Stimulated activated CD4-positive, alpha-beta T cell treated with anti-CD3 and anti-CD28 coated beads, Interleukin-12 subunit alpha, Interleukin-12 subunit beta, amount 100 ng/mL, for 4 hours (primary cell): ENCODE measurements at places on chromosomes 7 and 10.

DNA sequence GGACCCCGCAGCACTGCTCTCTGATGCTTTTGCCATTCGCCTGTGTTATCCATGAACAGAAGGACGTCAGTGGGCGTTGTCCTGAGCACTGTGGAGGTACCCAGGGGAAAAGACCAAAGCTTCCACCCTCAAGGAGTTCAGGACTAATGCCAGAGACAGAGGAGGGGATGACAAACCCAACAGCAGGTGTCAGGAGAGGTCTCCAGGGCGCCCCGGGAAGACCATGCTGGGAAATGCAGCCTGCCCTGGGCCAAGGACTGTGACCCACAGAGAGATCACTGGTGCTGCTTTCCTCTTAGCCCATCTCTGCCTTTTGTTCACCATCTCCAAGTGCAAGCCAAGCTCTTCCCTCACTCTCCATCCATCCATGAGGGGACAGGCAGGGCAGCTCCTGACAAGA, 166.8 kb upstream of the PFKP start:
- no peak for DNase-seq

DNA sequence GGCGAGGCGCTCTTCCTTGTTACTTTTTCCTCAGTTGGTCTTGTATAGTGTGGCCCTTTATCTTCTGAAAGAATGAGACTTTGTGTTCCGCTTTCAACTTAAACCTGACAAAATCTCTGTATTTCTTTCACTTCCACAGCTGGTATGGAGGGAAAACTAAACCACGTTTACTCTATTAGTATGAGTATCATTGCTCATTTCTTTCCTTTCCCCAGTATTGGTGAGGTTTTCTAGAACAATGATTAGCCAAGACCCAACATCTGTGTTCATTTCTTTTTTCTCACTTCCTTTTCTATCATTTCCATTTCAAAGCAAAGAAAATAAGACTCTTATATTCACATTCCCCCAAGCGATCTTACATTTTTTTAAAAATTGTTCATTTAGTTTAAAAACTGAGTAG, 165.3 kb downstream of the PAXIP1 start:
- DNase-seq = no peak

GRCh38 chr7:100599911-100600729, 2.0 kb upstream of the PCOLCE start:
- DNase-seq = no peak

- no peak for DNase-seq
Observed at GRCh38 chr7:121503039-121503438, 106.9 kb upstream of the FAM3C start.

- no peak for DNase-seq
Observed at GRCh38 chr10:59589796-59590195, 119.9 kb downstream of the SLC16A9 start.

DNA sequence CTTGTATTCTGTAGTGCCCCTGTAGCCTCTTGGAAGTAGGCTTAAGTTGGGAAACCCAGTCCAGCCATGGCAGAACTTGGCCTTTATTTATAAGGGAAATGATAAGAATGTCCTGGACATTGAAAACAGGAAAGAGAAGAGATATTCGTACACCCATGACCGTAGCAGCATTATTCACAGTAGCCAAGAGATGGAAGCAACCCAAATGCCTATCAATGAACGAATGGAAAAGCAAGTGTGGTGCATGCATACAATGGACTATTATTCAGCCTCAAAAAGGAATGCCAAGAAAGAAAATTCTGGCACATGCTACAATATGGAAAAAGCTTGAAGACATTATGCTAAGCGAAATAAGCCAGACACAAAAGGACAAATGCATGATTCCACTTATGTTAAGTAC, 315.3 kb downstream of the CXCL12 start:
- no peak for DNase-seq

- no peak for DNase-seq
Observed at GRCh38 chr7:46292741-46293140, 371.7 kb upstream of the IGFBP3 start.

- DNase-seq = no peak
Observed at GRCh38 chr7:2938514-2939192, 94.5 kb upstream of the GNA12 start.

DNA sequence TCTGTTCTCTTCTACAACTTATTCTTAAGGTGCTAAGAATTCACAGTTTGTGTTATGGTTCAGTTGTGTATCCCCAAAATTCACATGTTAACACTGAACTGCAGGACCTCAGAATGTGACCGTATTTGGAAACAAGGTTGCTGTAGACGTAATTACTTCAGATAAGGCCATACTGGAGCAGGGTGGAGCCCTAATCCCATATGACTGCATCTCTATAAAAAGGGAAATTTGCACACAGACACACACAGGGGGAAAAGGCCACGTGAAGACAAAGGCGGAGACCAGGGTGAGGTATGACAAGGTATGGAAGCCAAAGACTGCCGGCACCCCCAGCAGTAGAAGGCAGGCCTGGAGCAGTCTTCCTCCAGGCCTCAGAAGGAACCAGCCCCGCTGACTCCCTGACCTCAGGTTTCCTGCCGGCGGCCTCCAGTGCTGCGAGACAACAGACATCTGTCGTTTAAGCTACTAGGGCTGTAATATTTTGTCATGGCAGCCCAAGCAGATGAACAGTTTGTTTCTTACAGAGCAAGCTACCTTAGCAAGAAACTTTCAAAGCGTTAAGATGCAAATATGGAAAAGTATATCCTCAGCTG, 98.7 kb downstream of the PROSER2 start:
- DNase-seq = no peak

- DNase-seq = no peak
Observed at GRCh38 chr7:79284211-79284610, 169.3 kb downstream of the MAGI2 start.

- no peak for DNase-seq
Observed at GRCh38 chr7:26860361-26860760, 4.0 kb downstream of the SKAP2 start.

DNA sequence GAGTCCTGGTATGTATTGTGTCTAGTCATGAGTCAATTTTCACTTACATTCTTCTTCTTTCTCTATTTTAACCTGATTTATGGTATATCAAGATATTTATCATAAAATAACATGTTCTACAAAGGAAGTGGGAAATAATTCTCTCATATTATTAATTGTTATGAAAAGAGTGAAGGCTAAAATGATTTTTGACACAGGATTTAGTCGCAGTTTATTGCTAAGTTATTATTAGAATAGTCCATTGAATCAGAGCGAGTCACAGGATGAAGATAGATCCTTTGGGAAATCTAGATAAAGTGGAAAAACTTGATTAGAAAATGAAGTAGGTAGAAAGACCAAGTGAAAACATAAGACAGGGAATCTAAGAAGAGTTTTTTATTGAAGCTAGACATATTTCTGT, 184.3 kb upstream of the DGKB start:
- no peak for DNase-seq
